ENCODE measurements at places on chromosomes 12 and 14.
A peak's percentile ranks its signal among the peaks of the same experiment; 100 is the strongest.

- peak within 1 kb of the TSS; percentile 85 for H3K4me3 ChIP-seq
- peaks cover 12% of the 10 kb centered on the region for H3K27me3 ChIP-seq
- peaks cover 5% of the 10 kb centered on the region for H3K4me1 ChIP-seq
- H3K36me3 ChIP-seq: no peaks in the 10 kb centered on the region
Observed at GRCh38 chr12:113334786-113335539, at the start of gene SLC8B1. Gene SLC8B1, minus strand, starts transcription at chr12:113335109. Its CDS starts 2,231 bp downstream, at chr12:113332878.

- H3K36me3 ChIP-seq: no peaks in the 10 kb centered on the region
- H3K27me3 ChIP-seq: peaks cover 12% of the 10 kb centered on the region
- no peaks in the 10 kb centered on the region for H3K4me1 ChIP-seq
- no peak overlapping the region for H3K27ac ChIP-seq
- DNase-seq: no peak
Observed at GRCh38 chr12:128554546-128555304, 269.0 kb downstream of the SLC15A4 start.

- peaks cover 3% of the 10 kb centered on the region for H3K4me1 ChIP-seq
- H3K27me3 ChIP-seq: no peaks in the 10 kb centered on the region
- no peaks in the 10 kb centered on the region for H3K36me3 ChIP-seq
- no peak overlapping the region for H3K27ac ChIP-seq
- no peak for DNase-seq
Observed at GRCh38 chr14:68377459-68377858, 415.4 kb downstream of the ZFP36L1 start.

DNA sequence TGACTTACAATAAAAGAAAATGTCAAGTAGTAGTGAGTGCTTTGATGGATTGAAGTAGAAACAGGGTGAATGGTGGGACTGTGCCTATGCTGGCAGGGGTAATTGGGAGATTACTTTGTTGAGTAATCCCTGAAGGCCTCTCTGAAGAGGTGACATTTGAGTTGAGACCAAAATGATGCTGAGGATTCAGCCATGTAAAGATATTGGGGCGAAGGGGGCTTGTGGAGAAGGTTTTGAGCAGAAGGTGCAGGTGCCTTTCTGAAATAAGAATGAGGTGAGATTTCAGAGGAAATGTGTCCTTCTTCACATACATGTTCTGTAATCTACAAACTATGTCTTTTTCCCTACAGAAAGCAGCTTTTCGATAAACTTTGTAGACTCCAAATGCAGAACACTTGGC lies 8.0 kb downstream of the GNG2 start:
- no peak for DNase-seq
- H3K27me3 ChIP-seq: no peaks in the 10 kb centered on the region
- no peak overlapping the region for H3K27ac ChIP-seq
- no peaks in the 10 kb centered on the region for H3K36me3 ChIP-seq
- H3K4me3 ChIP-seq: no peak overlapping the region

DNA sequence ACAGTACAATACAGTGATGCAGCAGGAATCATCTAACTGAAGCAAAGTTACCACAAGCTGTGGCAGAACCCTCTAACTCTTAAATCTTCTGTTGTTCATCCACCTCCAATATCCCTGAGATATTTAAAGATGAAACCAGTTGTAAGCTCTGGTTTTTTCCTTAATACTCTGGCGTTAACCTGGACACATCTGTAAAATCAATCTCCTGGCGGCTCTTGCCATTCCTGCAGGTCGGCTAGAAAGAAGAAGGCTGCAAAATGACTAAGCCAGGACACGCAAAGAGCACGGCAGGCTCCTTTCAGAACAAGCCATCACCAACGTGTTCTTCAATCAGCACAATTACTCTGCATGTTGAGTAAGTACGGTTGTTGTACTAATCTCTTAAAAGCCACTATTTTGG lies 309.3 kb downstream of the MED13L start:
- no peak overlapping the region for H3K27ac ChIP-seq
- no peaks in the 10 kb centered on the region for H3K4me1 ChIP-seq
- no peak overlapping the region for H3K4me3 ChIP-seq
- H3K27me3 ChIP-seq: no peaks in the 10 kb centered on the region
- DNase-seq: no peak

Data from endodermal cell (in vitro differentiated cells).